ENCODE measurements at places on chromosomes 5 and 9.

DNA sequence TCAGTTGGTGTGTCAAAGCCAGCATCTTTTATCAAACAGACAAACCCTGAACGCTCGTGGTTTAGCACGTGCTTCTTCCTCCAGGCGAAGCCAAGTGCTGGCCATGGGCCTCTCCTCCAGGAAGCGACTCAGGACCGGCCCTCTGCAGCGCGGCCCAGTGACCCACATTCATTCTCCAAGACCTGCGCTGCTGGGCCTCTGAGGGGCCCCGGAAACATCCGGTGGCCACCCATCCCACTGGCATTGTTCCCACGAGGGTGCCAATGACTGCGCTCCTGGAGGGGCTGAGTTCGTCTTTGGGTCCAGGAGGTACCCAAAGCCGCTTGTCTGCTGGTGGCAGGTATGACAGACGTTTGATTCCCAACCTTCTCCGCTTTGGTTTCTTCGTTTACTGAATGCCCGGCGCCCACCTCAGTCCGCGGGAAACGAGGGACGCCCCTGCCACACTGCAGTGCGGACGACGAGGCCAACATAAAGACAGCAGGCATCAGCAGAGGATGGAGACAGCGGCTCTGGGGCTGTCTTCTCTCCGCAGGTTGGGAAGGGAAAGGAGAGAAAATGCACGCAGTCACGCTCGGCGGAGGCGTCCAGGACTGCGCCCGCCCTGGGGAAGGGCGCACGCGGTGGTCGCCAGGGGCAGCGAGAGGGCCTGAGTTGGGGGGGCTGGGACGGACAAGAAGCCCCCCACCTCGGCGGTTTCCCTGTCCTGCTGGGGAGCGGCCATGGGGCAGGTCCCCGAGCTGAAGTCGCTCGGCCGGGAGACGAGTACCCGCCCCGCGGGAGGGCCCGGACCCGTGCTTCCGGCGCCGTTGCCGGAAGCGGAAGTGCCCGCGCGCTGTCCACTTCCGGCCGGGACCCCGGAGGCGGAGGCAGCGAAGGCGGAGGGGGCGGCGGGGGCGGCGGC lies at the start of gene EXOC3:
EXOC3 (plus strand) TSS at position 842 of the 904 bp plus-strand sequence. CDS start 3,030 bp downstream, outside the sequence.
- peak; percentile 61 for DNase-seq

DNA sequence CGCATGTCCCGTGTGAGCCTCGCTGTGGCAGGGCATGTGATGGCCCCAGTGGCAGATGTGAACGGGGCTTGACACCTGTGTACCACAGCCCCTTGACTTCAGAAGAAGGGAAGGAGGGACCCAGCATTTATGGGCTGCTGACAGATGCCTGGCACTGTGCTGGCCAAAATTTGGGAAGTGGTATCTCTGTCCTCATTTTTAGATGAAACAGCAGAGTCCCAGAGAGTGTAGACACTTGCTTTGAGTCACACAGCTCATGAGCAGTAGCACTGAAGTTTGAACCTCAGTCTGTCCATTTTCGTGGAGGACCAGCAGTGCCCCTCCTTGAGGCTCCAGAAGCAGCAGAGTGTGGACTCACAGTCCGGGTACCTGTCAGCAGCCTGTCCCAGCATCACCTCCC lies 16.5 kb downstream of the NEK6 start:
- DNase-seq: no peak

DNA sequence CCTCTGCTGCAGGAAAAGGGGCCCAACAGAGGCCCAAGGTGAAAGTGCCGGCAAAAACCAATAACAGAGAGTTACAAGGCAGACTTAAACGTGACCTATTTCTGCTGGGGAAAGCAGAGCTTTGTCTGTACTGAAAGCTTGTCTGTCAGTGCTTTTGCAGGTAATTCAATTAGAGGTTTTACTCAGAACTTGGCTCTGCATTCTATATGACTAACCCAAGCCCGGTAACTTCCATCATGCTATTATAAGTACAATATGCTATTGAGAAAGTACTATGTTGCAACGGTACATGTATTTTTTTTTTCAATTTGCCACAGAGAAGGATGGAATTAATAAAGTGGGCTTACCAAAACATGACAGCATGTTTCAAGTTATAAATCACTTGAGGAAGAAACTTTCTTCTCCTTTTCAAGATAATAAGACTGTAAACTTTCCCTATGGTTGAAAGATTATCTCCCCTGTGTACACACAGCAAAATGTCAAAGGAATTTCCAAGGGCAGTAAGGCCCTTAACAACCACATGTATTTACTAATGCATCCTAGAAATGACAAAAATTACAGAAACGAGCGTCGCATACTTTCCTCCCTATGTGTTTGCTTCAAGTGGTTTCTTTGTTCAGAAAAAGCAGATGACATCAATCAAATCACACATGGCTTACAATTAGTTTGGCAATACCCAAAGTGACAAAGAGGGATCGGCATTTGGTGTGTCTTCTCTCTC lies 282.4 kb downstream of the EFNA5 start:
- DNase-seq: no peak

DNA sequence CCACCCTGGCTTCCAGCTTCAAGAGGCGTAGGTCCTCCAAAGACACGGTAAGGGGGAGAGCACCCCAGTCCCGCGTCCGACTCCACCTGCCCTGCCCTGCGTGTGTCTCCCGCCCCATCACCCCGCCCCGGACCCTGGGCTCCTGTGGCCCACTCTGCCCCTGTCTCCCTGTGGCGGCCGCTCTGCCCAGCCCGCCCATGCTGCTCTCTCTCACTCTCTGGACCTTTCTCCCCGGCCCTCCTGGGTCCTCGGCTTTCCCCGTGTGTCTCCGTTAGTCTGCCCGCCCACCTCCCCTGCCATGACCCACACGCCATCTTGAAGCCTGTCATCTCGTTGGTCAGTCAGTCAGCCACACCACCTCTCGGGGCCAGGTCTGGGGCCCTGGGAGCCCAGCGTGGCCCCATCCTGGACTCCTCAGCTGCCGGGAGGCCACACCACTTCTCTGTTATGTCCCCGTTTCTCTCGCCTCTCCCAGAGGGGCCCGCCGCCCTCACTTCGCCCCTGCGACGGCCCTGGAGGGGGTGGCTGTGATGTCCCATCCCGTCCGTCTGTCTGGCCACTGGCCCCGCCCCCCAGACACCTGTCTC lies 4.5 kb downstream of the LRRC26 start:
- DNase-seq: no peak

DNA sequence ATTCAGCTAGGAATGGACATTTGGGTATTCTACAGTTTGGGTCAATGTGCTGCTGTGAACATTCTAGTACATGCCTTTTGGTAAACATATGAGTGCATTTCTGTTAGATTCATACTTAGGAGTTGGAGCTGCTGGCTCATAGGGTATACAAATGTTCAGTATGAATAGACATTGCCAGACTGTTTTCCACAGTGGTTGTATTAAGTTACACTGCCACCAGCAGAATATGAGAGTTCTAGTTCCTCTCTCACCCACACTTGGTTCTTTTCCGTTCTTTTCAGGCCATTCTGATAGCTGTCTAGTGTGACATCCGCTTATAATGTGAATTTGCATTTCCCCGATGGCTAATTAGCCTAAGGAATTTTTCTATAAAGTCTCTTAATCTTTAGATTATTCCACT lies 25.0 kb downstream of the STOM start:
- no peak for DNase-seq

DNA sequence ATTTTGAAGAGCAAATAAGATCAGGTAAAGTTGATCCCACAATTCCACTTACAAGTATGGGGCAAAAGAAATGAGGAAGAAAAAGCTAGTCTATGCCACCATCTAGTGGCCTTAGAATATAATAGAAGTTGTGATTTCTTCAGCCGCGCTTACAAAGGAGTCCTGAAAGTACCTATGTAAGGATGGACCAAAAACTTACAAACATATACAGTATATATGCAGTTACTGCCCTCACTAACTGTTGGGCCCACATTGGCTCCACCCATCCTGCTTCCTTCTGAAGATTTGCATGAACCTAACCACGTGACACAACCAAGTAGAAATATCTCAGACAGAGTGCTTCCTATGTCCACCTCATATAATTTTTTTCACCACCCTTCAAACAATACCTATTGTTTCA lies 11.7 kb upstream of the OR13D1 start:
- DNase-seq: peak; percentile 76

- DNase-seq: peak; percentile 53
Observed at GRCh38 chr5:7671381-7671993, 179.4 kb downstream of the CFAP90 start.

DNA sequence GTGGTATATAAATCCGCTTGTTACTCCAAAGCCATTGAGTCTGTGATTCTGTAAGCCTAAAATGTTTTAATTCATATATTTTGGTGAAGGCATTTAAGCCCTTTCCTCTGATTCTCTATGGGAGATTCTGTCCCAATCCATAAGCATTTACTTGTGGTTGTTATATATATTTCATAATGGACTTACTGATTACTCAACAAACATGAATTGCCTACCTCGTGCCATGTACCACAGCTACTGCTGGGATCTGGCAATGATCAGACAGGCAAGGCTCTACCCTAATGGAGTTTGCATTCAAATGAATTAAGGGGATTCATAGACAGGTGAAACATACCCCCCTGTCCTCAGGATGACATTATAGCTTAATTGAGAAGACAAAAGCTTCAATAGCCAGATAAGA lies 54.5 kb downstream of the C9orf152 start:
- DNase-seq: no peak

DNA sequence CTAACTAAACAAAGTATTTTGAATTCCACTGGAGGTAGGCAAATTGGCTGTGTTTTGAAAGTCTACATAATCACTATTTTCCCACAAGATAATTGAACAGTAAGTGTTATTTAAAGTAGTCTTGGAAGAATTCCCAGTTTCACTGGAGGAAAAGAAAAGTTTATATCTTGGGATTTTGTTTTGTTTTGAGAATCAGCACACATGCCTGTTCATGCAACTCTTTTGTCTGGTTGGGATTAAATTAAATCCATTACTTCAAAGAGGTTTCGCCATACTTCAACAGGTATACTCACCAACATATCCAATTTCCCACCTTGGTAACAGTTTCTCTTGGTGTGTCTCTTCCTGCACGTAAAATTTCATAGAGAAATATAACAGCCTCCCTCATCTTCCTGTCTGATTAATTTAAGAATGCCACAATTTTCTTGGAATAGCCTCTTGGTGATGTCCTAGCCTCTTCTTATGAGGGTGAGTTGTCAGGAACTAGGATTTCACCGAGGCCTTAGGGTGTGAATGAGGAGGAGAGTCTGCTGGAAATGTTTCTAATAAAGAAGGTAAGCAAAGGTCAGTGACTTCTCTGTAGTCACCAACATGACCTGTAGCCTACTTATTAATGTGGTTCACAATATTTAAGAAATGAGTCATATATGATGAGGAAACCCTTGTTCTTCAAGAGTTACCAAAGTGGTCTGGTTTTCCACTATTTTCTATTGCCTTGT lies 48.1 kb downstream of the ITGA2 start:
- DNase-seq: peak; percentile 77

DNA sequence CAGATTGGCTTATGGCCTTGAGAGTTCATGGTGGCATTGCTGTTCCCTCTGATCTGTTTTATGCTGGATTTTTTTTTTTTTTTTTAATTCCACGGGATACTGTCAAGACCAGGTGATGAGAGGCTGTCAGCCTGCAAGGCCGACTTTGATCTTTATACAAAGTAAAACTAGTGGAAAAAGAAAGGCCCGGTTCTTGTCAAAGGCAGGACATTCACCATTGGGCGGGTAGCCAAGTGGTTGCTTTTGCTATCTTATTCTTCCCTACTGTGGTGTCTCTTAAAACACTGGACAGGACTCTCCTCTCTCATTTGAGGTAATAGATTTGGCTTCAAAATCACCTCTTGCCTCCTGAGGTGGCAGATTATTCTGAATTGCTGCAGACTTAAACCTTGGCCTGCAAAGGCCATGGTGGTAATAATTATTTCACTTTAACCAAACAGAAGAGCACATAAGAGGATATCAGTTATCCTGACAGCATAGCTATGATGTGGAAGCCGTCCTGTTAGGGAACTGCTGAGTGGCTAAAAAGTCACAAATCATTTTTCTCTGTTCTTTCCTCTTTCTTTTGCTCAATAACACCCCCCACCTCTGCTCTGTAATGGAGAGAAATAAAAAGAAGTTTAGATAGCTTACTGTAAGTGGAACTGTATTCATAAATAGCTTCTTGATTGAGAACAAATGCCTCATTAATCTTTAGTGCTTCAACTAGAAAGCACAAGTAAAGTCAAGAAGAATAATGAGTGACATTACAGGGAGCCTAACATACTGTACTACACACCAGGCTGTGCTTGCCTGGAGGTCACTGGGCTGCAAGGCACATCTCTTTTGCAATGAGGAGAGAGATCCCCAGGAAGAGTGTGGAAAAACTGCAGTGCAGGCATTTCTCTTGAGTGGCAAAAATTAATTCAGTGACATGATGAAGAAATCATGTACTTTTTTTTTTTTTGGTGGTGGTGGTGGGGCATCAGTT lies 275.6 kb downstream of the KDM4C start:
- no peak for DNase-seq

DNA sequence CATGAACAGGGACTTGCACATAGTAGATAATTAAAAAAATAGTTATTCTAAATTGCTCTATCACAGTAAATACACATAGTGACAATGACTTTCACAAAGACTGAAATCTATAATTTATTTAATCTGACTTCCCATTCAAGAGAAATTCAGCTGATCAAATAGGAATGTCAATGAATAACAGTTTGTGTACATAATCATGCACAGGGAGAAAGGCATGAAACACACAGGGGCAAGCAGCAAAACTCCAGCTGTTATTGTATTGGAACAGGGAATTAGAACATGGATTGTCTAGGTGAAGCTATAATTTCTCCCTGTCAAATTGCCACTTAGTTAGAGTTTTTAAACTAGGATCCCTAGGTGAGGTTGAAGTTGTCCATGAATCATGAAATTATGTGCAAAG lies 99.9 kb downstream of the HCN1 start:
- no peak for DNase-seq

DNA sequence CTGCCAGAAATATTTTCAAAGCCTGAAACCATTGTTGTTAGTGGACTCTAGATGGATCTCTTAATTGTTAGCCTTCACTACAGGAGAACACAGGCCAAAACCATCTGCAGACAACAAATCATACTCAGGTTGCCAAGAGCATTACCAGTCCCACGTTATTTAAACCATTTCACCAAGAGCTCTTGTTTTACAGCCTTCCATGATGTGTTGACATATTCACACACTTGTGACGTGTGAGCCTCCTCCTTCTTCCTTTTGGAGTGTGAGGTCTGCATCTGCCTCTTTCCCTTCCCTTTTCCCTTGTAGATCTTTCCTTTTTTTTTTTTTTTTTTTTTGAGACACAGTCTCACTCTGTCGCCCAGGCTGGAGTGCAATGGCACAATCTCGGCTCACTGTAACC lies 279.0 kb downstream of the AUH start:
- DNase-seq: no peak

GRCh38 chr5:132839426-132840301 lies 9.2 kb upstream of the SHROOM1 start:
- DNase-seq: no peak

DNA sequence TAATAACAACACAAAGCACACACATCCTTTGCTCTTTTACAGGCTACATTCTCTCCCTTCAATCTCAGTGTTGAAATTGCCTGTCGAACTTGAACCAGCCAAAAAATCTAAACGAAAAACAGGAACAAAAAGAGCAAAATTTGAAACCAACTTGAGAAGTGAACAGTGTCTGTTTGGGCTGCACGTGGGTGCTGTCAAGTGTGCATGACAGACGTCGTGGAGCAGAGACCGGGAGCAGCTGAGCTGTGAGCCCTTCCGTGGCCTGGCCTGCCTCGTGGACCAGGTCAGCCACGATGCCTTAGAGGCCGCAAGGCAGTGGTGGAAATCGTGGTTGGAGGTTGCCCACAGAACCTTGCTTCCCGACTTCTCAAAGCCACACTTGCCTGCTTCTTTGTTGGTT lies 34.8 kb upstream of the DENND1A start:
- DNase-seq: no peak

Data from NCI-H1105 treated with DMSO at 0.1 percent for 48 hours (cell line).